CD4-positive, alpha-beta T cell treated with Interleukin-15 for 4 hours (primary cell): ENCODE measurements at places on chromosomes 13 and 19.

GRCh38 chr13:37226971-37227370 lies 121.5 kb upstream of the CSNK1A1L start:
- no peak for DNase-seq

GRCh38 chr13:28872427-28873176 lies 52.5 kb downstream of the MTUS2 start:
- DNase-seq: no peak

GRCh38 chr13:54232700-54233099 lies 1204.1 kb downstream of the OLFM4 start:
- DNase-seq: no peak

DNA sequence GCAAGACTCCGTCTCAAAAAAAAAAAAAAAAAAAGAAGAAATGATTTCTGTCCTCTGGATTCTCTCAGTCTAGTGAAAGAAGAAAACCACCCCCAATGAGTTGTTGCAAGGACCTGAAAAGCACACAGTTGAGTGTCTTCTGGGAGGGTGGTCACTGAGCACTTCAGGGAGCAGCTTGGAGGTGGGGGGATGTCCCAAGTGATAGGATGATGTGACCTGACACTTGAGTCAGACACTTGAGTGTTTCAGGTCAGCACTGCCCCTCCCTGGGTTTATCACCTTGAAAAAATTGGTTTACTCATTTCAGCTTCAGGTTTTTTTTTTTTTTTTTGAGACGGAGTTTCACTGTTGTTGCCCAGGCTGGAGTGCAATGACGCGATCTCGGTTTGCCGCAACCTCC lies 63.2 kb downstream of the ZNF823 start:
- DNase-seq: no peak

DNA sequence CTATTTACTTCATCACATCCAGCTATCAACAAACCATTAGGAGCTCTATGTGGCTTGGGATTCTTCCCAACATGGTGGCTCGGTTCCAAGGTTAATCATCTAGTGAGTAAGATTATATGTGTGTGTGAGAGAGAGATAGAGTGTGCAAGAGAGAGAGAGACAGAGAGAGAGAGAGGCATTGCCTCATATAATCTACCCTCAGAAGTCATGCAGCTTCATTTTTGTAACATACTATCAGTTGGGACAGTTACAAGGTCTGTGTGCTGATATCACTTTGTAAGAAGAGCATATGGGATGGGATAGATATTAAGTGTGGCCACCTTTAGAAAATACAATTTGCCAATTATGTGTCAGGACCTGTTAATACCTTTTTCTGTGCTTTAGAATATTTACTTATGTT lies 104.1 kb downstream of the NDFIP2 start:
- DNase-seq: no peak

DNA sequence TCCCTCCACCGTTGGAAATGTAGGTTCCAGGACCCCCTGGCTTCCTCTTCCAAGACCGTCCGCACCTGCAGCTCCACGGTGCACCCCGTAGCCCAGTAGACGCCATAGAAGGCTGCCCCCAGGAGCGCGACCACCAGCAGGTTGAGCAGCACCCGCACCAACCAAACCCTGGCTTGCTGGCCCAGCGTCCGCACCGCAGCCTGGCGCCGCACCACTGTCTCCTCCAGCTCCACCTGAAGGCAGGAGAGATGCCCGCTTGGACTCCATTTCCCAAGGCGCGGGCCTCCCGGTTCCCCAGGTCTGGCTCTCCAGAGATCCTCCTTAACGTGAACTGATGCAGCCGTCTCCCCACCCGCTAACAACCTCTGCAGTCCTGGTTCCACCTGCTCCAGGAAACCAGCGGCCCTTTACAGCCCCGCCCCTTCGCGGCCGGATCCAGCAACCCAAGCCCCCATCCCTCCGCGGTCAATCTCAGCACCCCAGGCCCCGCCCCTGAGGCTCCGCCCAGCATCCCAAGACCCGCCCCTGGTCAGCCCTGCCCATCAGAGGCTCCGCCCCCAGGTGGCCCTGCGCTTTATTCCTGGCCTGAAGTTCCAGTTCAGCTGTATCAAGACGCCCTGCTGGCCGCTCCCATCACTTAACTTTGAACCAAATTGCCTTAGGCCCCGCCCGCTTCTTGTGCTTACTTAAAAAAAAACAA lies 5.0 kb upstream of the LENG1 start:
- peak; percentile 56 for DNase-seq

DNA sequence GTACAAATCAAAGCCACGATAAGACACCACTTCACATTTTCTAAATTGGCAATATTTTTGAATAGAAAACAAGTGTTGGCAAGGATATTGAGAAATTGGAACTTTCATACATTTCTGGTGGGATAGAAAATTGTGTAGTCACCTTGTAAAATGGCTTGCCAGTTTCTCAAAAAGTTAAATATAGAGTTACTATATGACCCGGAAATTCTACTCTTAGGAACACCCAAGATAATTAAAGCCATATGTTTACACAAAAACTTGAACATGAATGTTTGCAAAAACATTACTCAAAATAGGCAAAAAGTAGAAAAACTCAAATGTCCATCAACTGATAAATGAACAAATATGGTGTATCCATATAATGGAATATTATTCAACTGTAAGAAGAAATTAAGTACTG lies 552.5 kb downstream of the TBC1D4 start:
- no peak for DNase-seq

GRCh38 chr13:110690516-110690915 lies 15.4 kb downstream of the CARS2 start:
- no peak for DNase-seq

- no peak for DNase-seq
Observed at GRCh38 chr13:64540976-64541375, 2689.2 kb downstream of the PCDH9 start.

DNA sequence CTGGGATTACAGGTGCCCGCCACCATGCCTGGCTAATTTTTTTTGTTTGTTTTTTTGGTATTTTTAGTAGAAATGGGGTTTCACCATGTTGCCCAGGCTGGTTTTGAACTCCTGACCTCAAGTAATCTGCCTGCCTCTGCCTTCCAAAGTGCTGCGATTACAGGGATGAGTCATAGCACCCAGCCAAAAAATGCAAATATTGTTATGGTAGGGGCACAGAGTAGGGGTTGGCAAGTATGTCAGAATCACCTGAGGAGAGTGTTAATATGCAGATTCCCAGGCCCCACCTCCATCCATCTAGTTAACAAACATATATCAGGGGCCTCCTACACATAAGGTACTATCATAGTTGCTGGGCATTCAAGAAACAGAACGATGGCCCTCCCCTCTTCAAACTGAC lies 44.7 kb downstream of the VAV1 start:
- DNase-seq: no peak

DNA sequence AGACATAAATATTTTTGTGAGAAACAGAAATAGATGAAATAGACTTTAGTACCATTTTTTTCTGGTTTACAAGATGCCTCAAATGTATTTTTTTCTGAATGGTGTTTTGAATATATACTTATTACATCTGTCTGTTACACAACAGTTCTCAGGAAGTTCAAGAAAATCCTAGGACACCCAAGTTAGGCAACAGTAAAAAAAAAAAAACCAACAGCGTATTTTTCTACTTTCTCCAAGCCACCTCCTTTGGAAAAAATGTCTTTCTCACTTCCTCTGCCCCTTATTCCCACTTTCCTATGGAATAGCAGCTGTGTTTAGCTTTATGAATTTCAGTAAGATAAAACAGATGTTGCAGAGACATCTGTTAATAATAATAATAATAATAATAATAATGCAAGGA lies 489.6 kb upstream of the KLF12 start:
- no peak for DNase-seq

DNA sequence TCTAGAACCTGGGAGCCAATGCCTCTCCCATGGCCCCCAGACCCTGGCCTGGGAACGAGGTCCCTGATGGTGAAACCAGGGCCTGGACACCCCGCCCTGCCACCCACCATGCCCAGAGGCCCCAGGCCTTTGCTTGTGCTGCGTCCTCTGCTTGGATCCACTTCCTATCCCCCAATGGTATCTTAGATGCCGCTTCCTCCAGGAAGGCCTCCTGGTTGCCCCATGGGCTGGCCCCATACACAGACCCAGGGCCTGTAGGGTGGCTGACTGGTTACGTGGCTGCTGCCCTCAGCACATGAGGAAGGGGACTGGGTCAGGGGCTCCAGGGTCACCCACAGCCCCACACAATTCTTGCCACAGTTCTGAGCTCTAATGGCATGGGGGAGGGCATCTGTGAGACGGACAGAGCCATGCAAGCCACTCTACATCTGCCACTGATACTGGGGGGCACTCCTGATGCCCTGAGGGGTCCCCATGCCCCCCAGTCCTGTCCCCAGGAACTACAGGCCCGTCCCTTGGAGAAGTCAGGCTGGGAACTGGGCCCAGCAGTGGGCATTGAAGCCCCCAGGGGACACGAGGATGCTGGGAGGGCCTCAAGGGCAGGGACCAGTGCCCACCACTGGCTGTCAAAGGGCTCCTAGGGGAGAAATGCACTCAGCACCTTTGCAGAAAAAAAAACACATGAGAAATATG lies 5.0 kb downstream of the RPL36 start:
- DNase-seq: no peak

DNA sequence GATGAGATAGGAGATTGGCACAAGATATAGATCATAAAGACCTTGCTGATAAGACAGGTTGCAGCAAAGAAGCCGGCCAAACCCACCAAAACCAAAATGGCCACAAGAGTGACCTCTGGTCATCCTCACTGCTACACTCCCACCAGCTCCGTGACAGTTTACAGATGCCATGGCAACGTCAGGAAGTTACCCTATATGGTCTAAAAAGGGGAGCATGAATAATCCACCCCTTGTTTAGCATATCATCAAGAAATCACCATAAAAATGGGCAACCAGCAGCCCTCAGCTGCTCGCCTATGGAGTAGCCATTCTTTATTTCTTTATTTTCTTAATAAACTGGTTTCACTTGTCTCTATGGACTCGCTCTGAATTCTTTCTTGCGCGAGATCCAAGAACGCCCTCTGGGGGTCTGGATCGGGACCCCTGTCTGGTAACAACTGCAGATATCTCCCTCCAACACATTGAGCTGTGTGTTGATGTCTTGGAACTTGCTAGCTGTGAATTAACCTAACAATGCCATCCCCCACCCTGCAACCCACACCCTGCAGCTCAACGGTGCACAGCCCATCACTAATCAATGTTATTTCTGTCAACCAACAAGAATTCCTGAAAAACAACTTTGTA lies 27.1 kb upstream of the GRTP1 start:
- no peak for DNase-seq

DNA sequence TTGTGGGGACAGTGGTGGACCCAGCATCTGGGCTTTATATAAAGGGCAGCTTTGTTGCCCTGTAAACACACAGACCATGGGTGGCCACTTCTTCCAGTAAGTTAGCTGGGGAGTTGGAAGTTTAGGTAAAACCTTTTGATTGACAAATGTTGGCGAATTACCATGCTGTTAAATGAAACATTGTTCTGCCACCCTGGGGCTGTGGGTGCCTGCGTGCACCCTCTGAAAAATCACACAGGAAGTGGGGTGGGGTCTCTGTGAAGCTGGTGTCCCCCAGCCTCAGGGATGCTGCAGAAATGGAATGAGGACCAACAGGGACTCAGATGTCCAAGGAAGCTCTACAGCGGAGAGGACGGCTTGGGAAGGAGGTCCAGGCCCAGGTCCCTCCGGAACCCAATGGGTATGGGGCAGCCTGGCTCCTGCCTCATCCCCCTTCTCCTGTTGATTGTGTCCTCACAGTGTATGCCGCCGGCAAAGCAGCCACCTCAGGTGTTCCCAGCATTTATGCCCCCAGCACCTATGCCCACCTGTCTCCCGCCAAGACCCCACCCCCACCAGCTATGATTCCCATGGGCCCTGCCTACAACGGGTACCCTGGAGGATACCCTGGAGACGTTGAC lies 2.8 kb upstream of the USF2 start:
- DNase-seq: no peak

DNA sequence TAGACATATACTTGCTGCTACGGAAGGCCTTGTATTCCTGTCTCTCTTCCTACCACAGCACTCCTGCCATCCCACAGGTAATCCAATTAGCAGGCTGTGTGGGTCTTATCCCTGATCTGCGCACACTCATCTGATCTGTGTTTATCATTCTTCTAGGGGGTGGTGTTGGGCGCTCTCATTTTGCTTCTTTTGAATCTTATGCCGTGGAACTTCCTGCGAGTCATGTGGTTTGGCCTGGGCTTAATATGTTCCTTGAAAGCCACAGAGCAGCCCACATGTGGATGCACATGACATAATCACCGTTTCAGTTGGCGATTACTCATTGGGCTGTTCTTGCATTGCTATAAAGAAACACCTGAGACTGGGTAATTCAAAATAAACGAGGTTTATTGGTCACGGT lies 7.5 kb downstream of the RASA3 start:
- DNase-seq: peak; percentile 84

- no peak for DNase-seq
Observed at GRCh38 chr13:26247011-26247410, 6.9 kb upstream of the CDK8 start.

DNA sequence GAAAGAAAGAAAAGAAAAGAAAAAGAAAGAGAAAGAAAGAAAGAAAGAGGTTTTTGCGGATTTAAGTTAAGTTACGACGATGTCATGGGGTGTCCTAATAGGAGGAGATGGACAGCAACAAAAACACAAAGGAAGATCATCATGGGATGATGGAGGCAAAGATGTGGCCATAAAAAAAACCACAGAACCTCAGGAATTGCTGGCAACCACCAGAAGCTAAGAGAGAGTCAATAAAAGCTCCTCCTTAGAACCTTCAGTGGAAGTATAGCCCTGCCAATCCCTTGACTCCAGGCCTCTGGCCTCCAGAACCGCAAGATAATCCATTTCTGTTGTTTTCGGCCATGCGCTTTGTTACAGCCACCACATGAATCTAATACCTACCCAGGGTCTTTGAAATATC lies 11.5 kb downstream of the PLEKHA4 start:
- no peak for DNase-seq

GRCh38 chr13:62583466-62583865 lies 1167.8 kb upstream of the PCDH20 start:
- DNase-seq: no peak

DNA sequence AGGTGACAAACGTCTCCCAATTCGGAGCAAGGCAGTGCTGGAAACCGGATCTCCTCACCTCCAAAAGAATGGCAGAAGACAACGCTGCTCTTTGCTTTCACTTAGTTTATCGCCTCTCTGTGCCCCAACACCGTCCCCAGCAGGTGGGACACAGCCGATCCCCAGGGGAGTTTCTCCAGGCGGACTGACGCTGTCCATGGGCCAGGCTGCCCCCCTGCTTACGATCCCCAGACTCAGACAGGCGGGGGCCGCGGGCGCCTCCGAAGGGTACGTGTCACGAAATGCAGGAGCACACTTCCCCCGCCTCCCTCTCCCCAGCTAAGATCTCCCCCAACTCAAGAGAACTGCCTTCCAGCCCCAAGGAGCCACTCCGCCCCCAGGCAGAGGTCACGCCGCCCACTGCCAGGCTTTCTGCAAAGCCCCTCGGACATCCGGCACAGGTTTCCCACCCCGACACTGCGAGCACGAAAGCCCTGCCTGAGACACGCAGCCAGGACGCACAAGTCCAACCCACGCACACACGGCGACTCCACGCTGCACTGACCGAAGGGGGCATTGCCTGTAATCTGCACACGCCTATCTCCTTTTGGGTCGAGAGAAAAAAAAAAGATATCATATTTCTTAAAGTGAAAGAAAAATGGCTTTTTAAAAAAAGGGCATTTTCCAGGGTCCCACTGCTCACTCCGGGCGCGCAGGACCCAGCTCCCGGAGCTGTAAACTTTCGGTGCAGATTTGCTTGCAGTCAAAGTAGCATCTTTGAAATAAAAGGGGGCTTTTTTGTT lies 2.0 kb downstream of the SPRY2 start:
- DNase-seq: no peak
